Panc1 (cell line): ENCODE measurements at places on chromosomes 6 and 20.

DNA sequence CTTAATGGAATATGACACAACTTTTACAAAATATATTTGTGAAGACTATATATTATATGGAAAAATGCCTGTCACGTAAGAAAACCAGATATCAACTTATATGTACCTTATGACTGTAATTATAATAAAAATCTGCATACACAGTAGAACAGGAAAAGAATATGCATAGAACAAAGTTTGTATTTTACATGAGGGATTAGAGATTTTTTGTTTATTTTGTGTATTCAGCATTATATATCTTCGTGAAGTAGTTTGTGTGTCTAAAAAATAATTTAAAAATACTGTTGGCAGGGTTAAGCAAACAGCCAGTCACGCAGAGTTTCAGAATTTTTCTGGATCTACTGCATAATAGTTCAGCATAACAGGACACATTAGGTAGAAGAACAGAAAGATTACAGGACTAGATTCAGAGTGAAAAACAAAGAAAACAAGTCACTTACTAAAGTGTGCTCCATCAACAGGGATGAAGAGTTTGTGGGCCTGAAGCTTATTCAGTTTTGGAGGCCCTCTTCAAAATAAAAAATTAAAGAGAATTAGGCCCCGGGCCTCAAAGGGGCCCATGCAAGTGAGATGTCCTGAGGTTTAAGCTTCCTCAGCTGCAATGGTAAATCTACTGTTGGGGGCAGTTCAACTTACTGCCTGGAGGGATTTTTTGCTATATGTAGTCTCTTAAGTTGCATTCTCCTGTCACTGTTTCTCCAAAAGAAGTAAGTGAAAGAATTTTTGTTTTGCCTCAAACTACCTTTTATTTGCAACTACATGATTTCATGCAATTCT is 16.3 kb downstream of the TXLNB start:
- no peak for DNase-seq

GRCh38 chr6:75206576-75207342 is 906 bp upstream of the COL12A1 start:
- no peak for DNase-seq

DNA sequence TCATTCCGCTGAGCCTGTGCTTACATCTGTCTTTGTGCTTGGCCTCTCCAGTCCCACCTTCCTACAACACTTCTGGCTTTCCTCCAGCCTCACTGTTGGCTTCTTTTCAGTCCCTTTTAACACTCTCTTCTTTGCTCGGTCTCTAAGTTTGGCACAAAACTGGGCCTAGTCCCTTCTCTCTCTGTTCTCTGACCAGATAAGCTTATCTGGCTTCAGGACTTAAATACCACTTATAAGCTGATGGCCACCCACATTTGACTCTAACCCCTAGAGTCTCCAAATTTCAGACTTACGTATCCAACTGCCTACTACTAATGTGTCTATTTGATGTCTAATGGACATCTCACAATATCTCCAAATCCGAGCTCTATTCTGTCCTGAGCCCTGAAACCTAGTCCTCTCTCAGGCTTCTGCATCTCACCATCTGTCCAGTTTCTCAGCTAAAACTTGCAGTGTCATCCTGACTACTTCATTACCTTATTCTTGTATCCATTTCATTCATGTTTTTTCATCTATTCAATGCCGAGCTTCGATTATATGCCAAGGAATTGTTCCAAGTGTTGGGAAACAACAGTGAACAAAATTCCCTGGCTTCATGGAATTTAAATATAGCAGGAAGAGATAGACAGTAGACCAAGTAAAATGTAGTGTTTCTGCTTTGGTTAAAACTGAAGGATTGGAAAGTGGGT is 40.1 kb downstream of the TBPL1 start:
- no peak for DNase-seq

DNA sequence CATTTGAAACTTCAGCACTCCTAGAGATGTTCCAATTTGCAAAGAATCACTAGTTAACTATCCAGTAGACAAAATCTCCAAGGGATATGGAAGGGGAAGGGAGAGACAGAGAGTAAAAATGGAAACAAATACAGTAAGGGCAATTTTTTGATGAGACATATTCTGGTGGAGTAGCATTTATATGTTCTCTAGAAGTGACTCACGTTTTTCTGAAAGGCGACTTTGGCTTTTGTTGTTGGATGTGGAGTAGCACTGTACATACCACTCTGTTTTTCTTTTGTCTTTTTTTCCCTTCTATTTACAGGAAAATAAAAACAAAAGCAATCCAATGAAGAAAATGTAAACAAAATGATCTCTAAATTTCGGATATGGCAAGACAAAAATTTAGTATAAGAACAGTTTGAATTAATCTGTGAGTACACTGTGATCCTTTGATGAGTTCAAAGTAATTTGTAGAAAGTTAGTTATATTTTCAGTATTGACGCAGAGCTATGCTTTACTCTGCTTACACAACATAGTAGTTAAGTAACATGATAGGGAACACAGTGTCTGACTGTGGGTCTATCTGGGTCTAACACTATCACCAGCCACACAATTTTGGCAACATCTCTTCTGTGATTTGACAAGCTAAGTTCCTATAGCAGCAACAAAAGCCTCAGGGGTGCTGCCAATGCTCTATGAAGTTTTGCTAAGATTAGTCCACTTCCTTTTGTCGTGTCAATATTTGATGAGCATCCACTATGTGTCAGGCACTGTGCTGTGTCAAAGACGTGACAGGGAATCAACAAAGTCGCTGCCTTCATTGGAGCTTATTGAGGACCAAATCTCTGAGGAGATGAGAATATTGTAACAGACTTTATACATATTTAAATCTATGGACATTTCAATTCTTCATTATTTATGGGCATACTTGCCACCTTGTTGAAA is 27.3 kb upstream of the TAGAP start:
- no peak for DNase-seq

DNA sequence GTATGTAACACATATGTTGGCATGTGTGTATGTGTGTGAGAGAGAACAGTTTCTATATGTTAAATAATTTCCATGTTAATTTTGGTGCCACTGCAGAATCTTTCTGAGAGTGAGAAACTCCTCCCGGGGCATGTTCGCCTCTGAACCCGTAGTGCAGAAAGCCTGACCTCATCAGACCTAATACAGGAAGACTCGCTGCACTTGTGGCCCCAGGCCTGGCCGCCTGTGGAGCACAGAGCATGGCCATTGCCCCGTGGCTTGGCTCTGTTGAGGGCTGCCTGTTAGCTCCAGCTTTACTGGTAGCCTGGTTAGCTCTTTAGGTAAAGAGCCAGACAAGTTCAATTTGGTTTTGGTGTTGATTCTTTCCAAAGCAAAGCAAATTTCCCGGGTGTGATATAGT is 25.5 kb downstream of the FARS2 start:
- no peak for DNase-seq

GRCh38 chr20:59636766-59637370 is 32.5 kb downstream of the PHACTR3 start:
- no peak for DNase-seq

DNA sequence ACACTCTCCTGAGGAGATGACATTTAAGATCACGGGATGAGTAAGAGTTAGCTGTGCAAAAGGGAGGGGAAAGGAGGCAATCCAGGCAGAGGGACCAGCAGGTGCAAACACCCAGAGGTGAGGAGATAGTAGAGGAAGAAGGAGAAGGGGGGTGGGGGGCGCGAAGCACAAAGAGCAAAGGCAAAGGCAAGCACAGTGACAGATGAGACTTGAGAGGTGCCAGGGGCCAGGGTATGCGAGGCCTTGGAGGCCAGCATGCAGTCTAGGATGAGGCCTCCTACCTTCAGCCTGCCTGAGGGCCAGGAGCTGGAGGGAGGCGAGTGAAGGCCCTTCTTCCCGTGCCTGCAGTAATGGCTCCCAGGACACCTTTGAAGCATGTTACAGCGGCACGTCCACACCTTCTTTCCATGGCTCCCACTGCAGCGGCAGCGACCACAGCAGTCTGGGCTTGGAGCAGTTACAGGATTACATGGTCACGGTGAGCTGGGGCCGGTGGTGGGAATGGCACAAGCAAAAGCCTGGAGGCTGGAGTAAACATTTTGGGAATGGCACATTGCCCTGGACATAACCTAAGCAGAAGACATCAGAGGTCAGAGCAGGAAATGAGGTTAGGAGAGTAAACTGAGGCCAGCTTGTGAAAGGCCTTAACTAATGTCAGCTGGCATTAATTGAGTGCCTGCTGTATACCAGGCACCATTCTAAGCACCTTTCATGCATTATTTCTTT is 18.6 kb downstream of the CCM2L start:
- DNase-seq: no peak

DNA sequence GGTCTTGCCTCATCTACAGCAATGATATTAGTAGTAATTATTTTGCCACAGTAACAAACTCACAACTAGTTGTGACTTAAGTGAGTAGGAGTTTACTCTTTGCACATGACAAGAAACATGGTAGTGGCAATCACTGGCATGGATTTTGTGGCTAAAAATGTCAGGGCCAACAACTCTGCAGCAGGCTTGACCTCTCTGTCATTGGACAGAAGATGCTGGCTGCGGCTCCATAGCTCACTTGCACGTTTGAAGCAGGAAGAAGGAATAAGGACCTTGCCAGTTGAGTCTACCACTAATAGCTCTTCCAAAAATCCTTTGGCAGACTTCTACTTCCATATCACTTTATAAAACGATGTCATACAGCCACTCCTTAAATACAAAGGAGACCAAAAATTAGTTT is 117.3 kb downstream of the ADGRG6 start:
- no peak for DNase-seq
